ENCODE measurements at places on chromosomes 16 and 17.

DNA sequence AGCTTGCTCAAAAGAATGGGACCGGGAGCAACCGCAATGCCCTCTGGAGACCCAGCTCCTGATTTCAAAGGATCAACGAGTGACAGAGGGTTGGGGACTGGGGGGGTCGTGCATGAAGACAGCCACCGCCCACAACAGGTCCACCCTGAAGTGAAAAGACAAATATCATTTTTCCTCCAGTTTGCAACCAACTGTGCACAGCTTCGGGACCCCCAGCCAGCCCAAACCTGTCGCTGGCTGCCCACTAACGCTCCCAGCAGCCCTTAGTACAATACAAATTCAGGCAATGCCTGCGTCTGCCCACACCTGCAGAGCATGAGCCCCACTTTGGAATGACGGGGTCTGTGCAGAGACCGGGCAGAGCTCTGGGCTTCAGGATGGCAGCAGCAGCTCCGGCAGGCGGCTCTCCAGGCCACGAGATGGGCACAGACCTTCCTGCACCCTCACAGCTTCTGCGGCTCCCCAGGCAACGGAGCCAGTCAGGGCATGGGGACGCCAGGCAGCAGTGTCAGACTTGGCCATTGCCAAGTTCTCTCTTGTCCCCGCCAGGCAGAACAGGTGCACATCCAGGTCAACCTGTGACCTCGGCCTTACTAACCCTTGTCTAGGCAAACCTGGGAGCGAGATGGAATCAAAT lies 60.1 kb downstream of the TBC1D16 start:
- no peak for DNase-seq

DNA sequence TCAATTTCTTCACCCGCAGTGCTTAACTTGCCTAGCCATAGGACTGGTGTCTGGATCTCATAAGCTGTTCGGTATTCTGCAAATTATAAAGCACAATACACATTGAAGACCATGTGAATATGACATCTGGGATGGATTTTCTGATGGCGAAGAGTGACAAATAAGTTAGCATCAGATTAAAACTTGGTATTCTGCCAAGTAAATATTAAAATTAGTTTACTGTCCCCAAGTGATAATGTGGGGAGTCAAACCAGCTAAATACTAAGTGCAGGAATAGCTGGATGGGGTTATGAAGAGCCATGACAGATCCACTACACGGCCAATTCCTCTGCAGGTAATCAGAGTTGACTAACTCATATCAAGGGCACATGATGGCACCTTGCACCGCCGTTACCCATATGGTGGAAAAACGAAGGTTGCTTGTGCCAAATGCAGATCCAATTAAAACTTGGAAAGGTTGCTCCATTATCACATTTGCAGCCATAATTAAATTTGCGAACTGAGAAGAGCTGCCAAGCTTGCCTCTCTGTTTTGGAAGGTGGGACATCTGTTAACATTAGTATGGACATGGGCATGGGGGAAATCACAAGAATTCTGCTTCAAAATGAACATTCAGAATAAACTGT lies 114.9 kb upstream of the TOM1L1 start:
- no peak for DNase-seq

GRCh38 chr17:39564211-39564848 lies 43.4 kb downstream of the NEUROD2 start:
- no peak for DNase-seq

DNA sequence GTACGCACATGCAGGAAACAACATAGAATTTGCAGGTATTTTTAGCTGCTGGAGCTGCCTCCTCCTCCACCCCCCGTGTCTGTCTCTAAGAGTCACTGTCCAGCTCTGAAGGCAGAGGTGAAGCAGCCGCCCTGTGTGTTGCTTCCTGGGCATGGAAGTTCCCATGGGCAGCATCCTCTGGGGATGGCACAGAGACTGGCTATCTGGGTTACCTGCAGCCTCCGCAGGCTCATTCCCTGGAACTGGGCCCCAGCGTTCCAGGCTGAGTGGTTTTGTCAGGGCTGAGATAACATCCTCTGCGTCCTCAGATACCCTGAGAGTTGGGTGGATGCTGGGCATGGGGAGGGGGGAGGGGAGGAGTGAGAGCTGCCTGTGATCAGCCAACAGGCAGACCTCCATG lies 41.5 kb upstream of the MRTFB start:
- DNase-seq, result no peak

- no peak for DNase-seq
Measured at GRCh38 chr17:43936434-43936833, 5.8 kb downstream of the PPY start.

- no peak for DNase-seq
Measured at GRCh38 chr16:81324808-81325207, 10.0 kb downstream of the GAN start.

Data from stimulated activated CD4-positive, alpha-beta T cell treated with anti-CD3 and anti-CD28 coated beads, Interleukin-4, amount 100 ng/mL, for 48 hours (primary cell).